RCC 7860 (cell line): ENCODE measurements at places on chromosomes 6 and 20.

DNA sequence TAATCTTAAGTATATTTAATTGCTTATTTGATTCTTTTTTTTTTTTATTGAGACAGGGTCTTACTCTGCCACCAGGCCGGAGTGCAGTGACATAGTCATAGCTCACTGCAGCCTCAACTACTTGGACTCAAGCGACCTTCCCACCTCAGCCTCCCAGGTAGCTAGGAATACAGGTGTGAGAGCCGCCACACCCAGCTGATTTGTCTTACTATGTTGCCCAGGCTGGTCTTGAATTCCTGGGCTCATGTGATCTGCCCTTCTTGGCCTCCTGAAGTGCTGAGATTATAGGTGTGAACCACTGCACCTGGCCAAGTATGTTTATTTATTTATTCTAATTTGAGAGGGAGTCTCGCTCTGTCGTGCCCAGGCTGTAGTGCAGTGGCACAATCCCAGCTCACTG lies 38.2 kb downstream of the PTPN1 start:
- DNase-seq, result no peak

DNA sequence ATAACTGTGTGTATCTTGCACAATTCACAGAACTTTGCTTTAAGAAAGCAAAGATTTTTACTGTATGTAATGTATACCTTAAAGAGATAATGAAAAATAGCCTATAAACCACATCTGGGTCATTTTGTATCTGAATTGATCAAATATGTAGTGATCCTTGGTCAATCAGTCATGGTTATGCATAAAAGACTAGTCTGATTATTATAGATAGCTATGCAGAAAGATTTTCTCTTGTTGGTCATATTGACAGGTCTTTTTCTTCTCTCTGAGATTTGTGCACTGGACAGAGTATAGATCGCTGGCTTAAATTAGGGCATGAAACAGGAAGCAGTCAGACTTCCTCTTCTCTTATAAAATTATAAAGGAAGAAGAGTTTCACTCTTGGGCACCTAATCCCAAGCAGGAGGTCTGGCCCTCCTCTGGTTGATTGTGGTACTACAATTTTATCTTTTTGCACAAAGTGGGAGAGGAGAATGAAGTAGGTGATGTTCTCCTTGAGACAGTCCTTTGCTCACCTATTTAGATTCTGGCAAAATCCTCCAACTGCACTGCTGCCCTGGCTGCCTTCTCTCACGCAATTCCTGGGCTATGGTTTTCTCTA lies 380.9 kb upstream of the RGS17 start:
- peak; percentile 11 for DNase-seq

DNA sequence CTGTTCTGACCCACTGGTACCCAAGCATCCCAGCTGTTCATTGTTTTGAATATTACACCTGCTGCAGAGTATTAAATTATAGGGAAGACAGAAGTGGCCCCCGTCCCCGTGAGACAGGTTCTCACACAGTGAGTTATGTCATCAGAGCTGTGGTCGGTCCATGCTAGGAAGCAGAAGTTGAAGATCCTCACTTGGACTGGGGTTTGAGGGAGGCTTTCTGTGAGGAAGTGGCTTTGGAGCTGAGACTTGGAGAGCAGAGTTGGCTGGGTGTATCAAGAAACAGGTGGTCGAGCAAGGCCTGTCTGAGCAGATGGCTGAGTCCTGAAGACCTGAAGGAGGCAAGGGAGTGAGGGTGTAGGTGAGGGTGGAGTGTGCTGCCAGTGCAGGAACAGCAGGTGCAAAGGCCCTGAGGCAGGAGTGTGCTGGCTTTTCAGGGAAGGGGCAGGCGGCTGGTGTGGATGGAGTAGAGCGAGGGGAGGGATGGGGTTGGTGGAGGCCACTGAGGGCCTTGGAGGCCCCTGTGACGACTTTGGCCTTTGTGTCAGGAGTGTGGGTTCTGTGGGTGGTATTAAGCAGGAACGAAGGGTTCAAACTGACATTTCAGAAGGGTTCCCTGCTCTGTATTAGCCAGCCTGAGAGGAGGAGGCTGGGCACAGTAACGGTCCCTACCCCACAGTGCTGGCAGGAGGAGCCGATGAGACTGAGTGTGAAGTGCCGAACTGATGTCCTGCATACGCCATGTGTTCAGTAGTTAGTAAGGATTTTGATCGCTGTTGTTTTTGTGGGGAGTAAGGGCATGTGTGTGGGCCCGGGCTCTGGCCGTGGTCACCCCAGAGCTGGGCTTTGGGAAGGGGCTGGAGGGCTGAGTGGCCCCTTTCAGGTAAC lies 11.8 kb downstream of the SRC start:
- no peak for DNase-seq

DNA sequence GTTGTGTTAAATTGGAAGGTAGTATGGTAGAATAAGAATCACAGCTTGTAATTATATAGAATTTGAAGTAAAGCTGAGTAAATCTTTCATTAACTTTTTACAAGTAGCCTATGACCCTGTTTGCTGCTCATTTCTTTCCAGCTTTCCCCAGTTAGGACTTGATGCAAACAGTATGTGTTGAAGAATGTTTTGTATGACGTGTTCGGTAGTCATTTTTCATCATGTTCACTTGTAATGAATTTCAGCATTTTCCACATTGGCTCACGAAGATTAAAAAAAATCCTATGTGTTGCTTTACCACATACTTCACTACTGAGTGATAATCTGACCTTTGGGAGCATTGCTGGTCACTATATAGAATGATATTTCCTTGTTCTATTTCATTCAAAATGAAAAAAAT lies 162.4 kb downstream of the CDKAL1 start:
- DNase-seq, result no peak

- no peak for DNase-seq
Observed at GRCh38 chr6:128517124-128517523, 3.3 kb downstream of the PTPRK start.

DNA sequence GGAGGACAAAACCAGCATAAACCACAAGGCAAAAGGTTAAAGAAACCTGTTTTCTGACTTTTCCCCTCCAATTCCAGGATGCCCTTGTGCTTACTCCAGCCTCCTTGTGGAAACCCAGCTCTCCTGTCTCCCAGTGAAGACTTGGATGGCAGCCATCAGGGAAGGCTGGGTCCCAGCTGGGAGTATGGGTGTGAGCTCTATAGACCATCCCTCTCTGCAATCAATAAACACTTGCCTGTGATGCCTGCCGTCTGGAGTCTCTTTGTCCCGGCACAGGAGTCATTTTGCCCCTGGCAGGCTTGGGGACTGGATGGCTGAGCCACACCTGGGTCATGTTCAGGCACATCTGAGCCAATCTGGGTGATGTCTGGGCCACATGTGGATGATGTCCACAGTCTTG lies 26.6 kb downstream of the BPIFB1 start:
- DNase-seq, result no peak

- DNase-seq, result no peak
Observed at GRCh38 chr6:118649918-118650581, 1.3 kb downstream of the CEP85L start.

- DNase-seq, result no peak
Observed at GRCh38 chr6:109854541-109855308, 123.4 kb upstream of the GPR6 start.

- no peak for DNase-seq
Observed at GRCh38 chr6:46772762-46773161, 20.4 kb upstream of the MEP1A start.

DNA sequence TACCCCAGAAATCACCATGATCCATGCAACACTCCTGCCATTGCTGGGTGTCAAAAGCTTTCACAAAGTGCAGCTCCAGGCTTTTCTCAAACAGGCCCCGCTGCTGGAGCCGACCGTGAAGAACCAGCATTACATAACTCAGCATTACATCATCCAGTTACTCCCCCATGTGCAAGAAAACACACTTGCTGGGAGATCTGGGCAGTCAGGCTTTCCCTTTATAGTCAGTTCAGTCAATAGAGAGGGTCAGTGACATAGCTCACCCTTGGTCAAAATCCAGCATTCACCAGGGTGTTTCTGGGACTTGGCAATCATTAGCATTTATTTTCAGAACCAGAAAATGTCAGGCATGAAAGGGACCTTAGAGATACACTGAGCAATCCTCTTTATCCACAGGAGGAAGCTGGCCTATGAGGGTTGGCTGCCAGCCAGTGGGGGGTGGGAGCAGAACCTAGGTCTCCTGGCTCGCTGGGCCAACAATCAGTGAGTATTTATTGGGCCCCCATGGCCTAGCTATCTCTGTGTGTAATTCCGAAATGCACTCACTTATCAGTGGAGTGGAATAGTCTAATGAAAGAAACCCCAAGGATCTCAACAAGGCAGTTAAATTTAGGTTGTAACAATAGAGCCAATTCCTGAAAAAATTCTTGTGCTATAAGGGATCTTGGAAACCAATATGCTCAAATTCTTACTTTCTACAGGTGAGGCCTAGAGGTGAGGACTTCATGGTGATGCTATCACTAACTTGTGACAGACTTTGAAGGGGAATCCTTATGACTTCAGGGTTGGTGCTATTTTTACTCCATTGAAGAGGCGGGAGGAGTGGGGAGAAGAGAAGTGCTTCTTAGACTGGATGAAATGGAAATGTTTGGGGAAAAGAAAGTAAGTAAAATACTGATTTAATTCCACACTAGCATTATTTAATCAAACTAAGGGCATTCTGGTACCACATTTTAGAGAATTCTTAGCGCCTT lies 54.6 kb downstream of the LYRM4 start:
- DNase-seq, result no peak

DNA sequence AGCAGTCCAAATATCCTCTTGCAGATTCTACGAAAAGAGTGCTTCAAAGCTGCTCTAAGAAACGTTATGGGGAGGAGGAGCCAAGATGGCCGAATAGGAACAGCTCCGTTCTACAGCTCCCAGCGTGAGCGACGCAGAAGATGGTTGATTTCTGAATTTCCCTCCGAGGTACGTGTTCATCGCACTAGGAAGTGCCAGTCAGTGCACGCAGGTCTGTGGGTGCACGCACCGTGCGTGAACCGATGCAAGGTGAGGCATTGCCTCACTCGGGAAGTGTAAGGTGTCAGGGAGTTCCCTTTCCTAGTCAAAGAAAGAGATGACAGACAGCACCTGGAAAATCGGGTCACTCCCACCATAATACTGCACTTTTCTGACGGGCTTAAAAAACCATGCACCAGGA lies 272.1 kb upstream of the DEFB115 start:
- no peak for DNase-seq

- peak; percentile 79 for DNase-seq
Observed at GRCh38 chr20:47622118-47622665, 120.5 kb downstream of the NCOA3 start.

GRCh38 chr6:134161041-134161440 lies 108.6 kb upstream of the SLC2A12 start:
- peak; percentile 42 for DNase-seq

DNA sequence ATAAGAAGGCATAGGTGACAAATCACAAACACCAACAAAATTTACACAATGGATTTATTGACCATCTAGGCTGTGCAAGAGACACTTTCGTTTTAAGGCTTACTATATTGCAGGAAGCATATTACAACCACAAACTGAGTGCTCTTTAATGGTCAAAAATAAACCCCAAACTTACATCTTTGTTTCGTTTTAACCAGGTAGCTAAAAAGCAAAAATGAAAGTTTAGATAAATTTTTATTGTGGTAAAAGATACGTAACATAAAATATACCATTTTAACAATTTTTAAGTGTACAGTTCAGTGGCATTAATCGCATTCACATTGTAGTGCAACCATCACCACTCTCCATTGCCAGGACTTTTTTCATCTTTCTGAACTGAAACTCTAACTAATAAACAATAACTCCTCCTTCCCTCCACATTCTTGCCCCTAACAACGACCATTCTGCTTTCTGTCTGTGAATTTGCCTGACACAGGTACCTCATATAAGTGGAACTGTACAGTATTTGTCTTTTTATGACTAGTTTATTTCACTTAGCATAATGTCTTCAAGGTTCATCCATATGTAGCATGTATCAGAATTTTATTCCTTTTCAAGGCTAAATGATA lies 32.3 kb upstream of the DUSP22 start:
- DNase-seq, result no peak

DNA sequence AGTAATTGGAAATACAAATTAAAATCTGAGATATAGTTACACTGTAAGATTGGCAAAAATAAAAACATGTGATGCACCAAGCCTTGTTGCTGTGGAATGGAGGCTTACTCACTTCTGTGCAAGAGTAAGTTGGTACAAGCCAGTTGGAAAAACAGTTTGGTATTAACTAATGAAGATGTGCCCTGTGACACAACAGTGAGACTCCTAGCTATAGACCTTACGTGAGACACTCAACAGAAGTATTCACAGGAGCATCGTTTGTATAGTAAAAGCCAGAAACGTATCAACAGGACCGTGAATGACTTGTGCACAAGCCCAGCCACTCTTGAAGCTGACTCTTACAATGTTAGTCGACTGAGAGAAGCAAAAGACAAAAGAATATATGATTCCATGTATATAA lies 14.6 kb downstream of the NAA20 start:
- DNase-seq, result no peak

- DNase-seq, result no peak
Observed at GRCh38 chr20:58408603-58409246, 19.7 kb downstream of the VAPB start.

DNA sequence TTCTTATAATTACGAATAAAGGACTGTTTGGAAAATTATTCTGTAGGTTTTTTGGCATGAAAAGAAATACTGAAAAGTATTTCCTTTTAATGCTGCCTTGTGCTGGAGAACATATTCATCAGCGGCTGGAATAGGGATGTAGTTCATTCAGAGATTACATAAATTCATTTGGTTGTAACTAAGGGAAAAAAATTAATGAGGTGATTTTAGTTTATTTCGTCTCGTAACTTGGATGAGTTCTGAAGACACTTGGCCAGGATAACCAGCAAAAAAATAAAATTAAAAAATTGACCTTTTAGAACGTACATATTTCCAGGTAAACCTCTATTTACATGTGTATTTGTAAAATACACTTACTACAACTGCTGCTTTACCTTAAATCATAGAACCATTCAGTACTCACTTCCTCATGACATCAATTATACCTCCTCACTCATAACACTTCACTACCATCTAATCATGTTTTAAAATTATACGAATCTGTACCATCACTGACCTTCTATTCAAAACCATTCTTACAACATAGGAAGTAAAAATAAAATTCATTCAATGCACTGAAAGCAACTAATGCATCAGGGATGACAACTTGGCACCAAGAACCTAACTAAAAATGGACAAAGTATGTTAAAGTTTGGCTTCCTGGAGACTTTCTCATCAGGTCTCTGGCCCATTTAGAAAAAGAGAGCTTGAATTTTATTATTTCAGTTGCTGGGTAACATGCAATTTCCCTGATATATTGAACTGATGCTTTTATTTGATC lies 17.2 kb downstream of the KLHL31 start:
- no peak for DNase-seq

GRCh38 chr20:59037386-59037785 lies 5.2 kb downstream of the PRELID3B start:
- no peak for DNase-seq

- peak; percentile 53 for DNase-seq
Observed at GRCh38 chr6:148947621-148948444, 201.0 kb downstream of the UST start.

GRCh38 chr6:159874435-159874834 lies 16.4 kb upstream of the MAS1 start:
- DNase-seq, result no peak

GRCh38 chr6:88666901-88667300 lies 296.5 kb downstream of the RNGTT start:
- DNase-seq, result no peak
